ENCODE measurements at places on chromosomes 1 and 21. TPM values are rescaled to one million over a fixed set of nuclear protein-coding genes. Genes with fewer than 3 reads are reported as not detected.

- no peak overlapping the region for H3K27ac ChIP-seq
- no peaks in the 10 kb centered on the region for H3K27me3 ChIP-seq
- DNase-seq, result no peak
- no peaks in the 10 kb centered on the region for H3K4me1 ChIP-seq
These were observed 754.8 kb downstream of the ADGRL2 start for GRCh38 chr1:82555501-82555900.

DNA sequence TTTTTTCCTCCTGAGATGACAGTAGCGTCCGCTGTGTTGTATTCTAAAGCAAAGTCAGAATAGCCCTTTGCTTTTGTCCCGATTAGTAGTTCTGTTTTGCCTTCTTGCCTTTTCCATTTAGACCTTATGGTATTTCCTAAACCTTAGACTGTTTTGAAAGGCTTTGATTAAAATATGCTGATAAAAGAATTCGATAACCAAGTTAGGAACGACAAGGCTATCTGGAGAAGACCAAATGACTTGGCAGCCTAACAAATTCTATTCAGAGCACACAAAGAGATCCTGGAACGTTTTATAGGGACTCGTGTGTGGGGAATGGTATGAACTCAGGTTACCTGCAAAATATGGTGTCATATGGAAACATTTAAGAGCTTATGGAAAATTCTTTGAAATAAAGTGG lies 42.9 kb downstream of the NFIA start:
- no peaks in the 10 kb centered on the region for H3K27me3 ChIP-seq
- no peaks in the 10 kb centered on the region for H3K36me3 ChIP-seq
- no peak for DNase-seq
- H3K4me3 ChIP-seq, result no peak overlapping the region
- no peak overlapping the region for H3K27ac ChIP-seq

DNA sequence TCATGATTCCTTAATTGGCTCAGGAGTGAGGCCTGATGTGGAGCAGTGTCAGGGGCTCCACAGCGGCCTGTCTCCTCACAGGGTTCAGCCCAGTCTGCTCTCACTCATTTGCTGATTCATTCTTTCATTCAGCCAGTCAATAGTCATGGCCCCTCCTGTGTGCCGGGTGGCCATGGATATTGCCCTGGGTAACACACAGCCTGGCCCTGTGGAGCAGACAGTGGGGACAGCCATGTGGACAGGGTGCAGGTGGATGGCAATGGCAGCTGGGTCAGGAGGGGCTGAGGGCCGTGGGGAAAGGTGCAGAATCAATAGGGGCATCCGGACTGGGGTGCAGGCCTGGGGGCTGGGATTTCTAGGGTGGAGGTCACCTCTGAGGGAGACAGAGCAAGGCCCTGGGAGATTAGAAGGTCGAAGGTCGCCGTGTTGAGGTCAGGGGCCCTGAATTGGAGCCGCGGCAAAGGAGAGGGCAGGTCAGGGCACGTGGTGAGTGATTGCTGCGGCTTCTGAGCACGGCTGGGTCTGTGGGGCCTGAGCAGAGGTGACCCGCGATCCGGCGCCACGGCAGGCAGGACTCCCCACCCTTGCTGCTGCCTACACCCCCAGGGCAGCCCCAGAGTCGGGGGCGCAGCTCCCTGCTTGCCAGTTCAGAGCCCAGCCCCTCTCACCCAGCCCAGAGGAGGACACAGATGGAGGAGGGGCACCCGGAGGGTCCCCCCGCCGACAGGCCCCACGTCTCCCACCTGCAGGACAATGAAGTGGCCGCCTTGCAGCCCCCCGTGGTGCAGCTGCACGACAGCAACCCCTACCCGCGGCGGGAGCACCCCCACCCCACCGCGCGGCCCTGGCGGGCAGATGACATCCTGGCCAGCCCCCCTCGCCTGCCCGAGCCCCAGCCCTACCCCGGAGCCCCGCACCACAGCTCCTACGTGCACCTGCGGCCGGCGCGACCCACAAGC lies 33.4 kb downstream of the SLC19A1 start:
- H3K4me1 ChIP-seq, result no peaks in the 10 kb centered on the region
- H3K36me3 ChIP-seq, result peaks cover 8% of the 10 kb centered on the region
- no peak for DNase-seq
- no peak overlapping the region for H3K4me3 ChIP-seq
- no peaks in the 10 kb centered on the region for H3K27me3 ChIP-seq

RTCA gene
- 67.1 TPM for total RNA-seq

- no peak for DNase-seq
- no peaks in the 10 kb centered on the region for H3K36me3 ChIP-seq
- no peak overlapping the region for H3K27ac ChIP-seq
- H3K4me1 ChIP-seq, result no peaks in the 10 kb centered on the region
These were observed 107.1 kb downstream of the BCAR3 start for GRCh38 chr1:93574511-93574910.

GRCh38 chr1:24374891-24375786 lies 38.4 kb downstream of the STPG1 start:
- H3K27me3 ChIP-seq, result no peaks in the 10 kb centered on the region
- H3K4me3 ChIP-seq, result no peak overlapping the region
- H3K36me3 ChIP-seq, result no peaks in the 10 kb centered on the region
- no peak overlapping the region for H3K27ac ChIP-seq

DNA sequence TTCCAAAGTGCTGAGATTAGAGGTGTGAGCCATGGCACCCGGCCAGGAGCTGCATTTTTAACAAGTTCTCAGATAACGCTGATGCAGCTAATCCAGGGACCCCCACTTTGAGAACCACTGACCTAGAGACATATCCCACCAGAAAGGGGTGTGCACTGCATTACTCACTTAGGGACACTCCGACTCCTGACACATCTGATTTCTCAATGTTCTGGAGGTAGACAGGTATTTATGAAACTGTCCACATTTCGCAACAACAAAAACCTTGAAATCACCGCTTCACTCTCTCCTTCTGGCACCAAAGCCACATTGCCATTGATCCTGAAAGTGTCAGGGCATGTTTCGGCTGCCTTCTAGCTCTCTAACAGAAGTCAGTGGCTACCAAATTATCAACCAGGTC lies 23.2 kb upstream of the CAMTA1 start:
- no peaks in the 10 kb centered on the region for H3K4me1 ChIP-seq
- H3K27me3 ChIP-seq, result peaks cover 2% of the 10 kb centered on the region
- no peak for DNase-seq
- H3K4me3 ChIP-seq, result no peak overlapping the region
- H3K27ac ChIP-seq, result no peak overlapping the region

MRPS21 gene
- 48.5 TPM for total RNA-seq

DNA sequence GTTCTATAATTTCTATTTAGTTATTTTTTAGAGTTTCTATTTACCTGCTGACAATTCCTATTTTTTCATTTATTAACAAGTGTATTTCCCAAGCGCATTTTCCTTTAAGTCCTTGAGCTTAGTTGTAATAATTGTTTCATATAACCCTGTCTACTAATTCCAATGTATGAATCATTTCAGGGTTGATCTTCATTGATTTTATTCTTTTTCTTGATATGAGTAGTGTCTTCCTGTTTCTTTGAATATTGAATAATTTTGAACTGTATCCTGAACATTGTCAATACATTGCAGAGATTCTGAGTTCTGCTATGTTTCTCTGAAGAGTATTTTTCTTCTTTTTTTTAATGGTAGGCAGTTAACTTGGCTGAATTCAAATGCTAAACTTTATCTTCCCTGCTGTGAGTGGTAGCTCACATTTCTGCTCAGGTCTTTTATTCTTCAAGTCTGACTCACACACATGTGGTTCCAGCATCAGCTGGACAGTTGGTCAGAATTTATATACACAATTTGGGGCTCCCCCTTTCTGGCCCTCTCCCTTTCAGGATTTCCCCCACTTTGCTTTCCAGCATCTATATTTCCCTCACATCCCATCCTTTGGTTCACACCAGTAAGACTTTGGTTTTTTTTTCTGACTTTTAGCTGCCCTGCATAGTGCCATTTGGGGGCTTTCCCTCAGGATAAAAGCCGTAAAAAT lies 54.4 kb upstream of the WDR26 start:
- no peak overlapping the region for H3K4me3 ChIP-seq
- no peak for DNase-seq
- no peaks in the 10 kb centered on the region for H3K4me1 ChIP-seq
- no peaks in the 10 kb centered on the region for H3K27me3 ChIP-seq
- no peaks in the 10 kb centered on the region for H3K36me3 ChIP-seq

DNA sequence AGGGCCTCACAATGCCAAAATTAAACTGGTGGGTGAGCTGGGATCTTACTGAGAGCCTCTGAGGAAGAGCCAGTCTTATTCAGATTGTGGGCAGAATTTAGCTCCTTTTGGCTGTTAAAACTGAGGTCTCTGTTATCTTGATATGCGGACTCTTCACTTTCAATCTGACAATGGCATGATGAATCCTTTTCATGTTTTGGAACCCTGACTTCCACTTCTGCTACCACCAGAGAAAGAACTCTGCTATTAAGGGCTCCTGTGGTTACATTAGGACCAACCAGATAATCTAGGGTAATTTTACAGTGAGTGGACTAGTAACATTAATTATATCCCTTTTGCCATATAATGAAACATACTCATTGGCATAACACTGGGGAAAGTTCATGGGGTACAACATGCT lies 219.0 kb downstream of the LRRIQ3 start:
- no peak overlapping the region for H3K4me3 ChIP-seq
- DNase-seq, result no peak
- no peaks in the 10 kb centered on the region for H3K27me3 ChIP-seq
- H3K4me1 ChIP-seq, result no peaks in the 10 kb centered on the region

GRCh38 chr1:115907092-115907491 lies 66.2 kb upstream of the NHLH2 start:
- no peak overlapping the region for H3K27ac ChIP-seq
- H3K4me1 ChIP-seq, result no peaks in the 10 kb centered on the region
- H3K27me3 ChIP-seq, result peaks cover 2% of the 10 kb centered on the region

MFSD2A gene
- total RNA-seq, result 2.5 TPM

DNA sequence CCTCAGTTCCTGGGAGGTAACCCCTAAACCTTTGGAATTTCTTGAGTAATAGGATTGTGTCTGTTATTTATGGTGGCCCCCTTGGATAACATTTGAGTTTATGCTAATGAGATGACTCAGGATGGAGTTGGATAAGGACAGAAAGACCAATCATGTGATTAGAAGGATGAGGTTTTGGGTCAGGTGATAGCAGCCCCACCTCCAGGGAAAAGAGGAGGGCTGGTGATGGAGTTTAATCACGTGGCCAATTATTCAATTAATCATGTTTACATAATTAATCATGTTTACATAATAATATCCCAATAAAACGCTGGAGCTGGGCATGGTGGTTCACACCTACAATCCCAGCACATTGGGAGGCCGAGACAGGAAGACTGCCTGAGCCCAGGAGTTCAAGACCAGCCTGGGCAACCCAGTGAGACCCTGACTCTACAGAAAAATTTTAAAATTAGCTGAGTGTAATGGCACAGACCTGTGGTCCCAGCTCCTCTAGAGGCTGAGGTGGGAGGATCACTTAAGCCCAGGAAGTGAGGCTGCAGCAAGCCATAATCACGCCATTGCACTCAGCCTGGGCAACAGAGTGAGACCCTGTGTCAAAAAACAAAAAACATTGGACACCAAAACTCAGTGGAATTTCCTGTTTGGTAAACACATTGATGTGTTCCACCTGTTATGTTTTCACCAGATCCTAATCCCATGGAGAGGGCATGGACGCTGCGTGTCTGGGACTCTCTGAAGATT lies 73.3 kb downstream of the NUP210L start:
- H3K36me3 ChIP-seq, result no peaks in the 10 kb centered on the region
- H3K4me1 ChIP-seq, result no peaks in the 10 kb centered on the region
- DNase-seq, result no peak
- no peak overlapping the region for H3K4me3 ChIP-seq
- H3K27ac ChIP-seq, result no peak overlapping the region
- H3K27me3 ChIP-seq, result peaks cover 2% of the 10 kb centered on the region

- no peaks in the 10 kb centered on the region for H3K4me1 ChIP-seq
- no peaks in the 10 kb centered on the region for H3K27me3 ChIP-seq
- no peaks in the 10 kb centered on the region for H3K36me3 ChIP-seq
- DNase-seq, result no peak
- H3K27ac ChIP-seq, result no peak overlapping the region
These were observed 429.4 kb upstream of the TMPRSS15 start for GRCh38 chr21:18832950-18833349.

DNA sequence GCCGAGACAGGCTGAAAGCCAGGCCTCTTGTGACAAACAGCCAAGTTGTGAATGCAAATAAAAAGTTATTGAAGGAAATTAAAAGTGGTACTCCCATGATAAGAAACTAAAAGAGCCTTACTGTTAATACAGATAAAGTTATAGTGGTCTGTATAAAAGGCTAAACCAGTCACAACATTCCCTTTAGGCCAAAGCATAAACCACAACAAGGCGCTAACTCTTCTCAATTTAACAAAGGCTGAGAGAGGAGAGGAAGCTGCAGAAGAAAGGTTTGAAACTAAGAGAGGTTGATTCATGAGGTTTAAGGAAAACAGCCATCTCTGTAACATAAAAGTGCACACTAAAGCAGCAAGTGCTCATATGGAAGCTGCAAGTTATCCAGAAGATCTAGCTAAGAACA lies 10.7 kb downstream of the C1orf105 start:
- H3K27me3 ChIP-seq, result no peaks in the 10 kb centered on the region
- H3K4me1 ChIP-seq, result peaks cover 39% of the 10 kb centered on the region
- no peaks in the 10 kb centered on the region for H3K36me3 ChIP-seq

MTMR11 gene
- 0.49 TPM for total RNA-seq

GRCh38 chr1:50873458-50874187 lies 86.4 kb downstream of the FAF1 start:
- peak; percentile 38 for DNase-seq
- H3K27ac ChIP-seq, result no peak overlapping the region
- no peaks in the 10 kb centered on the region for H3K27me3 ChIP-seq
- no peaks in the 10 kb centered on the region for H3K4me1 ChIP-seq
- no peaks in the 10 kb centered on the region for H3K36me3 ChIP-seq

DNA sequence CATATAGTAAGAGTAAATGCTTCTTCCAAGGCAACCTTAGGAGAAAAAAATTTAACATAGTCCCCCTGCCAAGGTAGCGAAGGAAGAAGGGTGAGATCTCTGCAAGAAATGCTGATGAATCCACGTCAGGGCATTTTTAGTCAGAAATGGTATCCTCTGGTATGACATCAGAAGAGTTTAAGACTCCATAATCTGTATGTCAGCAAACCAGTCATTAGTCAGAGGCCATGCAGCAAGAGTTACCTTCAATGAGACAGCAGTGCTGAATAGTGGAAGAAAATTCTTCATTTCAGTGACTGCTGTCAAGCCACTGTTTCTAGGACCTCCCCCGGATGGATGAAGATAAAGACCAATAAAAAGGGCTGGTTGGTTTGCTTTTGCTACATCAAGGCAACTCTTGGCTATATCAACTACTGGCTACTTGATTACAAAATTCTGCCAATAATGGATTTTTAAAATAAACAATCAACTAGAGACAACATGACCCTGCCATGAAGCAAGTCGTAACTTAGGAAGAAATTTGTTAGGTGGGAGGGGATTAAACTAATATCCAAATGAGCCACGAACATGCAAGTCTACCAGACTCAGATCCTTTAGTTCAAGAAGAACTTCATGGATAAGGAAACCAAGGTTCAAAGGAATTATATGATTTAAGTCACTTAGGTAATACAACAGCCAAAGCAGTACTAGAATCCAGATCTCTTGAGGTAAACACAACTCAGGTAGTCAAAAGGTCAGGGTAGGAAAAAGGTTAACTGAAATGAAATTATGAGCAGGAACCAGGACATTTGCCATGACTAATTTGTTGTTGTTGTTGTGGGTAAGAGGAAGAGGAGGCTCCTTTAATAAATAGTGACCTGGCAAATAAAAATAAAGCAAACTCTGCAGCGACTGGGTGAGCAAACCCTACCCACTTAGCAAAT lies 25.6 kb upstream of the GUCA2A start:
- no peak overlapping the region for H3K4me3 ChIP-seq
- DNase-seq, result no peak
- H3K4me1 ChIP-seq, result no peaks in the 10 kb centered on the region
- H3K27ac ChIP-seq, result no peak overlapping the region
- no peaks in the 10 kb centered on the region for H3K27me3 ChIP-seq
- H3K36me3 ChIP-seq, result peaks cover 64% of the 10 kb centered on the region

GRCh38 chr1:151733126-151733525 lies 11.8 kb downstream of the RIIAD1 start:
- peaks cover 18% of the 10 kb centered on the region for H3K27me3 ChIP-seq
- no peak overlapping the region for H3K27ac ChIP-seq
- no peaks in the 10 kb centered on the region for H3K36me3 ChIP-seq
- no peak overlapping the region for H3K4me3 ChIP-seq
- DNase-seq, result no peak

All from CD4-positive, alpha-beta T cell (primary cell).